ENCODE measurements at places on chromosomes 1 and 21. TPM values are rescaled to one million over a fixed set of nuclear protein-coding genes. Genes with fewer than 3 reads are reported as not detected.

Gene PALMD
- 3.6 TPM for polyA plus RNA-seq

Gene FOXO6
- 2.4 TPM for polyA plus RNA-seq

Gene PDE9A
- 37.5 TPM for polyA plus RNA-seq

Gene RNU1-1
- polyA plus RNA-seq, result 1.5 TPM

- DNase-seq, result no peak
These were observed 101.4 kb downstream of the PBX1 start for GRCh38 chr1:164660412-164660772.

- DNase-seq, result no peak
These were observed 10.4 kb upstream of the KCNK1 start for GRCh38 chr1:233603478-233603877.

DNA sequence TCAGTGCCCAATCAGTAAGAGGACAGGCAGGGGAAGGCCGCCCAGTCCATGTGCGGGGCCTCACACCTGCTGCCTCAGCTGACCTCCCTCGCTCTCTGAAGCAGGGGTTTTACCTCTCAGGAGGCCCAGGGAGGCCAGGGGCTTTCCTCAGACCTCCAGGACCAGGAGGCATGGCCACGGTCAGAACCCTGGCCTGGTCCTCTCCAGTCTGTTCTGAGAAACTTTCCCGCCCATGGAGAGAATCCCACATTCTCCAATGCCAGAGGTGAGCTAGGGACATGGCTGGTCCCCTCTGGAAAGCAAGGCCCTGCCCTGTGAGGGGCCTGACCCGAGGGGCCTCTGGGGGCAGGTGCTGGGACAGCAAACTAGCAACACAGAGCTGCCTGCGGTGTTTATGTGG, 68.2 kb downstream of the DMRTB1 start:
- no peak for DNase-seq

DNA sequence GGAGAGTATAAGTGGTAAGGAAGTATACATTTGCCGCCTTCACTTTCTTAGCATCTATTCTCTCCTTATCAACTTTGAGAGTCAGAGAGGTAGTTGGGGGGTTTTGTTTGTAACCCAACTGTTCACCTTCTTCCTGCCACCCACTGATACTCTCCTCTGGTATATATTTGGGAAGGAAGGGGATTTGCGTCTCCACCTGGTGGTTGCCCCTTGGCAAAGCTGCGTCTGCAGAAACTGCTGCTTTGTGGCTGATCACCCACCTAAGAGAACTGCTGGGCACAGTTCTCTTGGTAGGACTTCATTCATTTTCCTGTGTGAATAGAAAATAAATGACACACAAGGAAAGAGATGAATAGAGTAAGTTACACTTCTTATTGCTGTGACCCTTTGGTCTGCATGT, 87.0 kb downstream of the SYT14 start:
- DNase-seq, result no peak

- no peak for DNase-seq
These were observed 890.2 kb upstream of the B3GALT2 start for GRCh38 chr1:194076646-194077045.

DNA sequence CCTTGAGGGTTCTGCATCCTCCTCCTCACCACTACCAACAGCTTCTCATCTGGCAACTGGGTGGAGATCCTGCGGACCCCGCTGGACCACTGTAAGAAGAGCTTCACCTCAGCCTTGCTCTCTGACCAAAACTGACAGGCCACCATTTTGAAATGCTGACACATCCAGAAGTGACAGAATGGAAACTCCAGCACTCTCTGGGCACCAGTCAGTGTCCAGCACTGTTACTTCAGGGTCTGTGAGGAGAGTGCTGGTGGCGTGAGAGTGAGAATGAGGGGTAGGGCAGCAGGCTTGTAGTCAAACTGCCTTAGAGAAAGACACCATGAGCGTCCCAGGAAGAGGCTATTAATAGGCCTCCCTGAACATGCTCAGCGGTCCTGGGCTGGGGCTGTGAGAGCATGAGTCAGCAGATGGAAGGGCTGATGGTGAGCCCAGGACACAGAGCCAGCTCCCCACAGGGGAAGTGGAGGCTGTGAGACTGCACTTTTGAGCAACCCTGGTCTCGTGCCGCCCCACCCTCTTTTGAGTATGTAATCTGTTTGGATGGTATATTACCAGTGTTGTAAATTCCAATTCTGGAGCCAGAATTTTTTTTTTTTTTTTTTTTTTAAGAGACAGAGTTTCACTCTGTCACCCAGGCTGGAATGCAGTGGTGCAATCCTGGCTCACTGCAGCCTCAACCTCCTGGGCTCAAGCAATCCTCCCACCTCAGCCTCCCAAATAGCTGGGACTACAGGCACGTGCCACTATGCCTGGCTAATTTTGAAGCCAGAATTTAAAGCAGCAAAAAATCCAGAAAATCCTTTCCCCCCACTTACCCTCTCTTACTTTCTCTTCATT, 34.4 kb upstream of the SLC30A1 start:
- no peak for DNase-seq

DNA sequence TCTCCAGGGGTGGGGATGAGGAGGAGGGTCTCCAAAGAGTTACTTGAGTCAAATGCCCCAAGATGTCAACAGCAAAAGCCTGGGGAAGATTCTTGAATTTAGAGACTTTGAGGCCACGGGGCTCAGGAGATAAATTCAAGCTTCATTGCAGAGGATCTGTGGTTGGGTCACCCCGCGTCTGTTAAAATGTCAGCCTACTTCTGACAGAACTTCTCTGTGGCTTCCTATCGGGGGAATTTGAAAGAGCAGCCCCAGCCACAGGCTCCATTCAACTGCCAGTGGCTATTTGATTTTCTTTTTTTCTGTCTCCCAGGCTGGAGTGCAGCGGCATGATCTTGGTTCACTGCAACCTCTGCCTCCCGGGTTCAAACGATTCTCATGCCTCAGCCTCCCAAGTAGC, 62.5 kb upstream of the EFHD2 start:
- DNase-seq, result no peak

Data from renal cortex interstitium (tissue), 15 donors.